ENCODE measurements at places on chromosomes 6 and 20.

GRCh38 chr20:24825591-24825990 is 123.5 kb upstream of the CST7 start:
- no peak for DNase-seq

- DNase-seq: no peak
Observed at GRCh38 chr20:62511915-62512610, 36.3 kb upstream of the GATA5 start.

DNA sequence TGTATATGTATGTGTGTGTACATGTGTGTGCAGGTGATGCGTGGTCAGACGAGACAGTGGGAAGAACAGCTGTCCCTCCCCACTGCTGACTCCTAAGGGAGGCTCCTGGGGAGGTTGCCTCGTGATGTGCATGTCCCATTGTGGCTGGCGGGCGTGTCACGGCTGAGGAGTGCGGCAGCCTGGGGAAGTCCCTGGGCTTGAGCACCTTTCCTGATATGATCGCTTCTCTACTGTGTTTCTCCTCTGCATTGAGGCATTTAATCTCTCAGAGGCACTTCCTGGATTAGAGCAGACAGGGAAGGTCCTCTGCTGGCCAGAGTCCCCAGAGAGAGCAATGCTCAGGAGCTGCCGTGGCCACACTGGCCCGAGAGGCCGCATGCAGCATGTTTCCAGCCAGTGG is 11.4 kb downstream of the NPBWR2 start:
- DNase-seq: no peak

DNA sequence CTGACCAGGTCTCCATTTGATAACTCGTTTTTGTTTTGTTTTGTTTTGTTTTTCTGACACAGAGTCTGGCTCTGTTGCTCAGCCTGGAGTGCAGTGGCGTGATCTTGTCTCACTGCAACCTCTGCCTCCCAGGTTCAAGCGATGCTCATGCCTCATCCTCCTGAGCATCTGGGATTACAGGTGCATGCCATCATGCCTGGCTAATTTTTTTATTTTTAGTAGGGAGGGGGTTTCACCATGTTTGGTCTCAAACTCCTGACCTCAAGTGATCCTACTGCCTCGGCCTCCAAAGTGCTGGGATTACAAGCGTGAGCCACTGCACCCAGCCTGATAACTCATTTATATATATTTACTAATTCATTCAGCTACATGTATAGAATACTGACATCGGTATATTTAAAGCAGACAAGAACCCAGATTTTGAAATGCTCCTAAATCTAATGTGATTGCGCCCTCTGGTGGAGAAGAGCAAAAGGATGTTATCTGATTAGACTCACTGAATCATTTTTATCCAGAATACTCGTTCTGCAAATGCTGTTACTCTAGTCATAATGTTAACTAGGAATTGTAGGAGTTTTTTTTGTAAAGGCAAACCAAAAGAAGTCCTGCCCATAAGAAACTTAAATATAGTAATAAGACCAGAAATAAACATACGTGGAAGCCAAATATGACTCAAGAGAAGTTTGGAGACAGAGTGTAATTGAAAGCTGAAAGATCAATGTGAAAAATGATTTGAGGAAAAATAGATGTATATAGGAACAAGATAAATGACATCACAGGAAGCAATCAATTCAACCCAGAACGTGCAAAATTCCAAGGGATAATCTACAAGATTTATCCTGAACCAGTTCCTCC is 5.3 kb upstream of the COL12A1 start:
- no peak for DNase-seq

GRCh38 chr6:159908979-159909378 is 18.2 kb downstream of the MAS1 start:
- DNase-seq: no peak

GRCh38 chr6:89527634-89528033 is 94.7 kb downstream of the ANKRD6 start:
- no peak for DNase-seq

GRCh38 chr20:34268851-34269636 is 27.8 kb downstream of the ASIP start:
- no peak for DNase-seq

- DNase-seq: no peak
Observed at GRCh38 chr6:33272275-33273128, 627 bp downstream of the RPS18 start.

DNA sequence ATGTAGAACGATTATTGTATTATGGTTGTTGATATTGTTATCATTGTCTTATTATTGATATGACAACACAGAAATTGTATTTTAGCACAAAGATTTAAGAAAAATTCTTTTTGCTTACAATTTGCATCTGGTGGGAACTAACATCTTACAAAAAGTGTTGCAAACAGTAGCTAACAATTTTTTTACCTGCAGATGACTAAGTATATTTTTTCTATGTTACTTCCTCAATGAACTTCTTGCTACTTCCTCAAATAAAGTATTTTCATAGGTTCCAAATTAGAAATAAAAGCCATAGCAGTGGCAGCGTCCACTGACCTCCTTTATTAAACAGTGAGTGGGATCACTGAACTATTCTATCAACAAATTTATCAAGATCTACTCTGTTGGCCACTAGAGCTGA is 847.0 kb downstream of the PHF3 start:
- DNase-seq: no peak

DNA sequence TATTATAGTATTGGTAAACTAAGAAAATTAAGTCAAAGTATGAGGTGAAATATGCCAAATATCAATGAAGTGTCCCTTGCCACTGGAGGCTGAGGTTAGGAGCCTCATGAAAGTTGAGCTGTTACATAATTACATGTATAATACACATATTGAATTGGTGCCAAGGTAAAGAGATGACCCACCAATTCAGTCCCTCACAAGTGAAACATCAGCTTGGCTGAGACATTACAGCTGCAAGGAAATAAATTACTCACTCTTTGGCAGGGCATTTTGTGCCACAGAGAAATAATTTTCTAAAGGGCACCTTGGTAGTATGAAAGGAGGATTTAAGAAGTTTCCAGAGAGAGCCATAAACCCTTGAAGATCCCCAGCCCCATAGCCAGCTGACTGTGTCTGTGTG is 127.4 kb downstream of the ADGRG6 start:
- no peak for DNase-seq

DNA sequence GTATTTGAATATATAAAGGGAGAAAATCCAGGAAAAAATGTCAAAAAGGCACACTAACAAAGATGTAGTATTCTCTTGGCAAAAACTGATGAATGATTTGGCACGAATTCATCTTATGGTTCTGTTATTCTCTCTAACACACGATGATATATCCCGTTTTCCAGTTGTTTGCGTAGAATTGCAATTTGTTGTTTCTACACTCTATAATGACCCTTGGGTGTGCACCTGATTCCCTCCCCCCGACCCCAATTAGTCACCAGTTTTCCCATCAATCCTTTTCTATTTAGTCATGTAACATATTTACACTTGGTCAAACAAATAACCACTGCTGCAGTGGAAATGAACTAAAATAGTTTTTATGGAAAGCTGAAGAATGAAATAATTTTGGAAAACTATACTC is 1.5 kb upstream of the ARID1B start:
- DNase-seq: no peak

DNA sequence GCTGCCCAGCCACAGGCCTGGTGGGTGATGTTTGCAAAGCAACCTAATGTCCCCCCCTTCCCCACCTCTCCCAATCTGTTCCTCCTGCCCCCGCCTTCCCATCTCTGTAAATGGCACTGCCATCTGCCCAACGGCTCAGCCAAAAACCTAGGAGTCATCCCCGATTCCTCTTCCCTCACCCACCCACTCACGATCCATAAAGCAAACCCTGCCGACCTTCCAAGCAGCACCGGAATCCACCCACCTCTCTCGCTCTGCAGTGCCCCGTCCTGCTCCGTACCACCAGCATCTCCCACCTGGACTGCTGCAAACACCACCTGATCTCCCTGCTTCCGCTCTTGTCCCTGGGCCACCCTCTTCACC is 37.6 kb downstream of the SULF2 start:
- no peak for DNase-seq

GRCh38 chr6:77740380-77740779 is 87.5 kb downstream of the MEI4 start:
- no peak for DNase-seq

DNA sequence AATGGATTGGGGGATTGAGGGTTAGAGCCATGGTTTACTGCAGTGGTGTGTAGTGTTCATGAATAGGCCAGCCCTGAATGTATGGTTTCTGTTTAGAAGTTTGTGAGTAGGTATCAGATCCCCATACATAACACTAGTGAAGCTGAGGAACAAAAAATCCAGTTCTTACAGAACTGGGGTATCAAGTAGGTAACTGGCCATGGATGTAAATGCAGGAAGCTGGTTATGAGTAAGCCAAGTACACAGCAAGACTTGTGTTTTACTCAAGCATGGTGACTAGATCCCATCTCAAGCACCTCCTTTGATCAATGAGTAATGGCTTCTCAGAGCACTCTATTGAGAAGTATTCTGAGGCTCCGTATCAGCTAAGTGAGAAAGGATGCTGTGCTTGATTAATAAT is 613.7 kb upstream of the FLRT3 start:
- DNase-seq: no peak

DNA sequence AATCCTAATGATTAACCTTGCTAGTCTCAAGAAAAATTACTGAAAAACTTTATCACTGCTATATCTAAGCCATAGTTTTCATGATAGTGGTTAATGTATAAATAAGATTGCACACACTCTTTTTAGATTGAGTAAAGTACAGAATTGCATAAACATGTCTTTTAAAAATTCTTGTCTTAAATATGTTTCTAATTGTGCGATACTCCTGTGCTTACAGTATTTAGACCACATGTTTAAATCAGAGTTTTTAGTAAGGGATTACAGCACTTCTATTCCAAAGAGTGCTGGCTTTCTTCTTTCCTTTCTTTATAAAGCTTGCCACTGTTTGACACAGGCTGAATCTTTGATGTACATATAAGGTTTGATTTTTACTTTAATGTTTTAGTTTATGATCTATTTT is 36.8 kb upstream of the RGS17 start:
- no peak for DNase-seq

DNA sequence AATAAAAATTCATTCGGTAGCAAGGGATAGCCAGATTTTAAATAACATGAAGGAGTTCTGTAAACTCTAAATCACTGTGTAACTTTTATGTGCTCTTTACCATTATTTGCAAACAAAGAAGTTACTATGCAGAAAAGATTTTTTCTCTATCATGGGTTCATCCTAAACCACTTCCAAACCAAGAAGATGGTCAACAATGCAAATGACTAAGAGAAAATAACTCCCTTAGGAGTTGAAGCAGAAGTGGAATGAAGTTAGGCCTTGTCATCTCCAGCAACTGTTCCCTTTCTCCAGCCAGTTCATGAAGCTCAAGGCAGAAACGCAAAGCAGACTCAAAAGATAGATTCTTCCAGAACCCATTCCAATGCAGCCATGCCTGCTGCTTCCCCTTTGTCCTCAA is 66.0 kb downstream of the MBOAT1 start:
- no peak for DNase-seq

DNA sequence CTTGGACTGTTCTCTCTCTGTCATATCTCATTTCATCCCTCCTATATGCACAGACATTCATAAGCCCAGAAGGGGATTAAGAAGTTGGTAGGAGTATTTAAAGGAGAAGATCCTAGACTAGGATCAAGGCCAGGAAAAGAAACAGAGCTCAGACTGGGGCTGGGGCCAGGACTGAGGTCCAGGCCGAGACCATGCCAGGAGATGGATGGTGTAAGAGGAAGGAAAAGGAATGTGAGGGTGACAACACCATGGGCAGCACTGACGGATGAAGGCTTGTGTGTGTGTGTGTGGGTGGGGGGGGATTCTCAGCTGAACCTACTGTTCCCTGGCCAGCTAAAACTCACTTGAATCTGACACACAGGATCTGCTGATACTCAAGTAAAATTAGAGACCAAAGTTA is 182.1 kb downstream of the KIF6 start:
- DNase-seq: no peak

Measured in iPS DF 19.7 (cell line).